ENCODE measurements at places on chromosomes 2 and 18.

- DNase-seq: no peak
Measured at GRCh38 chr2:20165677-20166509, 59.0 kb downstream of the SDC1 start.

GRCh38 chr2:127165539-127165935 lies 54.6 kb downstream of the CYP27C1 start:
- DNase-seq: no peak

GRCh38 chr2:100012561-100012960 lies 129.8 kb downstream of the AFF3 start:
- no peak for DNase-seq

GRCh38 chr18:67242001-67242400 lies 274.5 kb downstream of the DSEL start:
- DNase-seq: no peak

GRCh38 chr2:15120631-15121030 lies 440.5 kb downstream of the NBAS start:
- no peak for DNase-seq

- no peak for DNase-seq
Measured at GRCh38 chr18:3793545-3793944, 343.6 kb downstream of the TGIF1 start.

DNA sequence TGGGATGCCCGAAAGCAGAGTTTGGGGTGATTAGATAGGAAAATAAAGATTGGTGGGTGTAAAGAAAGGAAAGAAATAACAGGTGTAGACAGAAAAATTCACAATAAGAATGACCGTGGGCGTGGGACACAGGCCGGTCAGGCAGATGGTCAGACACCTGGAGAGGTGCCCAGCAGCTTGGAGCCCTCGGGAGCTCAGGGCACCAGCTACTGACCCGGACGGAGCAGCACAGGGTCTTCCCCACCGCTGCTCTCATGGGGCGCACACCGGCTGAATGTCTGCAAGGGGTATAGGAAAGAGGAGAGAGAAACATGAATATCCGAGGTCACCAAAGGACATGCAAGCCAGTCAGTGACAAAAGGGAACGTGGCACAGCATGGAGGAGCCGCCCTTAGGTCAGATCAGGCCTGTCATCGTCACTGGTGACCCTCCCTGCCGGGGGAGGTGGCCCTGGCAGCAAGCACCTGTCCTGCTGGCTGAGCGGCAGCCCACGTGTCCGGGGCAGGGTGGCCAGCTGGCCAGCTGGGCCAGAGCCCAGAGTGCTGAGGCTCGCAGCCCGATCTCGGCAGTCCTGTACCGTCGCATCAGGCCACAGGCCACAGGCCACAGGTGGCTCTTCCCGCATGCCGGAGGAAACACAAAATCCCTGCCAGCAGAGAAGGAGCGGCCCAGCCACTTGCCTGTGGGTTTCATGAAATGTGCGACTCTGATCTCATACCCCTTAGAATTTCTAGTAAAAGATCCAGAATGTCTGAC lies 112.0 kb upstream of the NDUFV2 start:
- no peak for DNase-seq

DNA sequence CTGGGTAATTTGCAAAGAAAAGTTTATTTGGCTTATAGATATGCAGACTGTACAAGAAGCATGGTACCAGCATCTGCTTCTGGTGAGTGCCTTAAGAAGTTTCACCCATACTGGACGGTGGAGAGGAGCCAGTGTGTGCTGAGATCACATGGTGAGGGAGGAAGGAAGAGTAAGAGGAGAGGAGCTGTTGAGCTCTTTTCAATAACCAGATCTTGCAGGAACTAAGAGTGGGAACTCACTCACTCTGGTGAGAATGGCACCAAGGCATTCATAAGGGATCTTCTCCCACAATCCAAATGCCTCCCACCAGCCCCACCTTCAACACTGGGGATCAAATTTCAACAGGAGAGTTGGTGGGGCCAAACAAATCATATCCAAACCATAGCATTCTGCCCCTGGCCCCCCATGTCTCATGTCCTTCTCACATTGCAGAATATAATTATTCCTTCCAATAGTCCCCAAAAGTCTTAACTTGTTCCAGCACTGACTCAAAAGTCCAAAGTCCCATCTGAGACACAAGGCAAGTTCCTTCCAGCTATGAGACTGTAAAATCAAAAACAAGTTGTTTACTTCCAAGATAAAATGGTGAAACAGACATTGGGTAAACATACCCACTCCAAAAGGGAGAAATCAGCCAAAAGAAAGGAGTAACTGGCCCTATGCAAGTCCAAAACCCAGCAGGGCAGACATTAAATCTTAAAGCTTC lies 11.7 kb upstream of the TMEM37 start:
- no peak for DNase-seq

GRCh38 chr2:45841752-45842407 lies 190.4 kb downstream of the PRKCE start:
- DNase-seq: no peak

DNA sequence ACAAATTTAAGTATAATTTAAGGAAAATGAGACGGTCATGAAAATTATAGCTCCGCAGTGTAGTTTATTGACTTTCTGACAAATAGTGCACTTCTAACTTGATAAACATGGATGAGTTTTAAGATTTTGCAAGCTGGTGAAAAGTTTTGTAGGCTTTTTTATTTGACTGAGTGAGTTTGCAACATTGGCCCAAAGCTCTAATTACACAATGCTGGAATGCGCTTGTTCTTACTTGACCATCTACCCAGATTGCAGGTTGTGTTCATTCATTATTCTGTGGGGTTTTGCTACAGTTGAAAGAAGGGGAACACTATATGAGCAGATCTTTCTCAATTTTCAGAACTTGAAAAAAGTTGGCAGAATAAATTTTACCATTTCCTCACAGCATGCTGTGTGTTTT lies 13.5 kb downstream of the SPOPL start:
- DNase-seq: no peak

DNA sequence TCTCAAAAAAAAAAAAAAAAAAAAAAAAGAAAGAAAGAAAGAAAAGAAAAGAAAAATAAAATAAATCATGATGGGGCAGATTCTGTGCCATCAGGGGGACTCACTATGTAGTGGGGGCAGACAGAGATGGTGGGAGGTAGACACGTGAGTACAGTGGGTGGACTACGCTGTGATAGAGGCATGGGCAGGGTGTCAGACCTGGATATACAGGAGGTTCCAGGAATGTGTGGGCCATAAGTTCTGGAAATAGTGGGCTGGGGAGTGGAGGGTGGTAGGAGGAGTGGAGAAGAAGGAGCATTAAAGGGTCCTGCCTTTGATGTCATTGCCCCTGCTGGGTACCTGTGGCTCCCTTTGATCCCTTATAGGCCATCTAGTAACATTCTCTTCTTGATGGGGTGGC lies 8.8 kb upstream of the WNT6 start:
- no peak for DNase-seq

Measured in stimulated activated CD8-positive, alpha-beta memory T cell treated with anti-CD3 and anti-CD28 coated beads, Interleukin-7, amount 100 ng/mL, for 1 hour (primary cell).